Stimulated activated CD4-positive, alpha-beta T cell treated with anti-CD3 and anti-CD28 coated beads, Interleukin-4, amount 100 ng/mL, for 4 hours (primary cell): ENCODE measurements at places on chromosomes 3 and 15.

DNA sequence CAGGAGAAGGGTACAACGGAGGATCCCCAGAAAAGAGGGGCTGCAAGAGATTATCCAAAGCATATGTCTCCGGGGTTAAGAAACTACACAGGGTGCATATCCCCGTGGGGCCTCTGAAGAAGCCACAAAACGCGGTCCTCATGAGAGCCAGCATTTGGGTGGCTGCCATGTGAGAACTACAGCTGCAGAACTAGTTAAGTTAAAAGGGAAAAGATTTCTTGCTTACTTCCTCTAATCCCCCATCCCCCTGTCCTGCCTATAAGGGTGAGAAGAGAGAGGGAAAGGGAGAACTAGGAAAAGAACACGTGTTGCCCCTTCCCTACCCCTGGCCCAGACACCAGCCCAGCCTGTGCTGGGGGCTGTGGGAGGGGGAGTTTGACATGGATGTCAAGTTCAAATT lies 70.4 kb upstream of the PCSK6 start:
- no peak for DNase-seq

DNA sequence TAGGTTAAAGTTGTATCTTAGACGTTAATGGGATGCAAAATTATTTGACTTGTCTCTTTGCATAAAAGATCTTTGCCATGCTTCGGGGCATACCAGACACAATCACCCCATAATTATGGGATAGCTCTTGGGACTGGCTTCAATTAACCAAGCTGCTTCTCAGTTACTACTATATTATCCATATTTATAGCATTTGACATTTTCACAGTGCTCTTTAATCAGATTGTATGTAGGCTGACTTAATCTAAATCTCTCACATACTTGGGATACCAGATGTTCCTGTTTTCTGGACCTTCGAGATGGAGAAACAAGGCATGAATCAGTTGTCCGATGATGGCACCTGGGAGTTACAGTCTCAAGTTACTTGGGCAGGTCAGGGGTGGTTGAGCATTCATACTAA lies 27.2 kb upstream of the ABHD17C start:
- DNase-seq, result no peak

- no peak for DNase-seq
These were observed 82.5 kb upstream of the DCBLD2 start for GRCh38 chr3:98984024-98984423.

DNA sequence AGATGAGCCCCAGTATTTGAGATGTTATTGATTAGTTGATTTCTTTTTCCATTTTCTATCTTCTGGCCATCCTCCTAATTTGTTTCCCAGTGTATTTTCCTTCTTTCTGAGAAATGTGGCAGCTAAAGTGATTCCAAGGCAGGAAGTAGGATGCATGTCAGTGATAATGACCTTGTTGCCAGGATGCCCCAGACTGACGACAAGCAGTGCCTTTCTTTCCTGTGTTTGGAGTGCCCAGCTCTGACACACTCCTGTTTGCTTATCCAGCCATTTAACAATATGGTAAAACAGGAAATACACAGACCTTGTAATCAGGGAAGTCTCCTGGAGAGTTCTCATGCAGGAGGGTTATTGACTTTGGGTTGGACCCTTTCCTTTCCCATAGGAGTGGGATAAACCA lies 20.4 kb downstream of the TMOD2 start:
- DNase-seq, result no peak

DNA sequence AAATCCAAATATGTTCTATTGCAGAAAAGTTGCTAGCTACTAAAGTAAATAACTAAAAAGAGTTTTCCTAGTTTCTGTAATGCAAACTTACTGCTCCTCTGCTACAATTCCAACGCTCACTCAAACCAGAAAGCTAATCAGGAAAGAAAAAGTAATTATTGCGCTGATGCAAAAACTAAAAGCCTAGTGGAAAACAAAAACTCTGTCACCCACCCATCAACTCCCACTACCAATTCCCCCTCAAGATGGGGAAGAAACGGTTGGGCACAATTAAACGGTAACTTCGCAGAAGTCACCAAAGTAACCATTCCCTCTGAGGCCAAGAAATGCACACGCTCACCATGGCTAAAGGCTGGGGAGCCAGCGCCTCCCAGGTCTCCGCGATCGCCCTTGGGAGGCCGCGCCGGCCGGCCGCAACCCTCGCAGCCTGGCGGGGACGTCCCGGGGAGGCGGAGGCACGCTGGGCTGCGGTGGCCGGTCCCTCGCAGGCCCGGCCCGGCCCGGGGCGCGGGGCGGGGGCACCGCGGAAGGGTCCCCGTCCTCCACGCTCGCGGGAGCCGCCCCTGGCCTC lies 684 bp downstream of the SLTM start:
- DNase-seq, result no peak

DNA sequence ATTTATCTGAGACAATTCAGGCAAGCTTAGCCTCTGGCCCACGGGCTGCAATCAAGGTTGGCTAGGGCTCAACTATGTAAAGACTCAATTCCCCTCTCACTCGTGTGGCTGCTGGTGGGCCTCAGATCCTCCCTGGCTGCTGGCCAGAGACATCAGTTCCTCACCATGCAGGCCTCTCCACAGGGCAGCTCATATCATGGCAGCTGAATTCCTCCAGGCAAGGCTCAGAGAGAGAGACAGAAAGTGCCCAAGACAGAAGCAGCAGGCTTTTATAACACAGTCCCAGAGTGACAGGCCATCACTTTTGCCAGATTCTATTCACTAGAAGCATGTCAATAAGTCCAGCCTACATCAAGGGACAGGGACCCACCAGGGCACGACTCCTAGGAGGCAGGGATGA lies 63.2 kb downstream of the XXYLT1 start:
- DNase-seq, result no peak

- no peak for DNase-seq
These were observed 19.1 kb downstream of the SSR3 start for GRCh38 chr3:156535798-156536197.

DNA sequence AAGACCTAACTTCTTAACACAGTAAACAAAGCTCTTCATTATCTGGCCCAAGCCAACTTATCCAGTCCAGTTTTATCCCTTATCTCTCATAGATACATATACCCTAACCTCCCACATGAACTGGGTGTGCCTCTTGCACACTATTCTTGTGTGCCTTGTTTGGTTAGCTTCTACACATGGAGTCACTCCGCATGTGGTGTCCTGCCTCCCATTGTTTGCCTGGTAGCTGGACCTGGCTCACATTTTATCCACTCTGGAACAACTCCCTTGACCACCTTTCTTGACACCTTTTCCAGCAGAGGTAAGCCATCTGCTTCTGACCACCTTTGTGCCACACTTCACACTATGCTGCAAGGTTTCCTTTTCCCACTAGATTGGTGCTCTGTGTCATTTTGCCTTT lies 15.2 kb downstream of the TIPARP start:
- DNase-seq, result no peak

DNA sequence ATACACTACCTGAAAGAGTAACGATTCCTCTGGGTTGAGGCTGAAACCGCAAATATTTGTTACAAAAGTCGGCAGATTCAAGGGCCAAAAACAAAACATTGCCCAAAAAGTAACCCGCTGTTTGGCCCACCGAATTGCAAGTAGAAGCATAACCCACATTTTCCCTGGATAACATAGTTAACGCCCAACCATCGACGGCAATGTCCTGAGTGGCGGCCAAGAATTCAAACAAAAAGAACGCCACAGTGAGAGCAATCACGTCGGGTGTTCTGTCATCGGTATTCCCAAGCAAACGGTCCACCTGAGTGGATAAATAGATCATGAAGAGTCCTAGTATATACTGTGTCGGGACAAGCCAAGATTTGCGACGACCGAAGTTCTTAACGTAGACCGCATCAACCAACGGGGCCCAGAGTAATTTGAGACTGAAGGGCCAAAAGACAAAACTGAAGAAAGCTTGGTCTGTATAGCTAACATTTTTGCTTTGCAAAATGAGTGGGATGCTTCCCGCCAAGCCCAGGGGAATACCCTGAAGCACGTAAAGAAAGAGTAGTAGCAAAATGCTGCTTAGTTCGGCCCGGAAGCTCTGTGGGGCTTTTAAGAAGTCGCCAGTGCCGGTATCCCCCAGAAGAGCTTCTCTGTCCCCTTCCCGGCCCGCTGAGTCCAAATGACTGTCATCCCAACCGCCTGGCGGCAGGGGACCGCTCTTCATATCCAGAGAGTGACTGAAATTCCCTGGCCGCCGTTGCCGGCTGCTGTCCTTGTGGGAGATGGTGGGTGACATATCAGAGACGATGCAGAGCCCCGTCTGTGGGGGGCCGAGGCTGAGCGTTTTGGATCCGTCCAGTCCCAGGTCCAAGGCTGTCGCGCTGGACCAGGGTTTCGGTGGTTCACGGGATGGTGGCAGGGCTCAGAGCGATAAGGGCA lies 750 bp downstream of the SLC33A1 start:
- DNase-seq, result peak; percentile 24

DNA sequence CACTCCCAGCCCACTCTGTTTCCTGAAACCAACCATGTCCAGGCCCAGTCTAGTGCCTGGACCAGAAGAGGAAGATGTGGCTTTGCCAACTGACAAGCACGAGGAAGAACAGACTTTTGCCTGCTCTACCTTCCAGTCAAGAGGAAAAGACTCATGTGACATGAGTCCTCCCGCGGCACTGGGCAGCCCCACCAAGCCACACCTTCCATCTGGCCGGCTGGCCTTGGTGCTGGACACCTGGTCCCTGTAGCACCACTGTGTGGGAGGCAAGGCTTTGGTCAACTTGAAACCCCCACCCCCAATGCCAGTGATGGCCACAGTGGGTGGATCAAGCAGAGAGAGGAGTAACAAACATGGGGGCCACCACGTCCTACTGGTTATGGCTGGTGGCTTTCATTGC lies 12.5 kb downstream of the CHDH start:
- DNase-seq, result no peak

GRCh38 chr15:75672646-75673425 lies 25.1 kb downstream of the SNX33 start:
- DNase-seq, result no peak

- no peak for DNase-seq
These were observed 17.1 kb downstream of the HEXA start for GRCh38 chr15:72358650-72359171.

GRCh38 chr3:58202917-58203360 lies 7.8 kb downstream of the DNASE1L3 start:
- no peak for DNase-seq

GRCh38 chr15:84606653-84607120 lies 5.9 kb downstream of the ZSCAN2 start:
- DNase-seq, result no peak
